ENCODE measurements at places on chromosomes 6 and 20.
A peak's percentile ranks its signal among the peaks of the same experiment; 100 is the strongest.

DNA sequence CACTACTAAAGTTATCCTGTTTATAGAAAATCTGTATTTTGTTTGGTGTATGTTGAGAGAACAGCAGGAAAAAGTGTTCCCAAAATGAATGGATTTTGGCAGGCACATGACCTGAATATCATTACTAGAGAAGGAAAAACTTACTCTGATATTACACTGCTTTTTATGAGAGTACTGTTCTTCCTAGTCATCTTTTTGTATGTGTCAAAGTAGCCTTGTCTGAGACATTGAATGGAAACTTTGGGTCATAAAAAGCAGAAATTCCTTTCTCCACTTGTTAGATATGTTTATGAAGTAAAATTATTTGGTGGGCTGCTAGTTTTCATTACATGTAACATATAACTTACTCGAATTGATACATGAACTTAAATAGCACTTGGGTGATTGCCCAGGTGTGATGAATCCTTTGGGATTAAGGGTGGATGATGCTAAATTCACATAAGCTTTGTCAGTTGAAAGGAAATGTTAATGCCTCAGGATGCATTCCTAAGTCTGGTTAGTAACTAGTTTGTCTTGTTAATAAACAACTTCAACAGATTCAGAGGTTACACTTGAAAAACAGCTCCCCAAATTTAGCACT lies 206.7 kb downstream of the CENPW start:
- no peak for DNase-seq

- DNase-seq: no peak
Measured at GRCh38 chr20:39700528-39700927, 738.4 kb downstream of the DHX35 start.

- no peak for DNase-seq
Measured at GRCh38 chr6:124869416-124869815, 92.8 kb upstream of the RNF217 start.

DNA sequence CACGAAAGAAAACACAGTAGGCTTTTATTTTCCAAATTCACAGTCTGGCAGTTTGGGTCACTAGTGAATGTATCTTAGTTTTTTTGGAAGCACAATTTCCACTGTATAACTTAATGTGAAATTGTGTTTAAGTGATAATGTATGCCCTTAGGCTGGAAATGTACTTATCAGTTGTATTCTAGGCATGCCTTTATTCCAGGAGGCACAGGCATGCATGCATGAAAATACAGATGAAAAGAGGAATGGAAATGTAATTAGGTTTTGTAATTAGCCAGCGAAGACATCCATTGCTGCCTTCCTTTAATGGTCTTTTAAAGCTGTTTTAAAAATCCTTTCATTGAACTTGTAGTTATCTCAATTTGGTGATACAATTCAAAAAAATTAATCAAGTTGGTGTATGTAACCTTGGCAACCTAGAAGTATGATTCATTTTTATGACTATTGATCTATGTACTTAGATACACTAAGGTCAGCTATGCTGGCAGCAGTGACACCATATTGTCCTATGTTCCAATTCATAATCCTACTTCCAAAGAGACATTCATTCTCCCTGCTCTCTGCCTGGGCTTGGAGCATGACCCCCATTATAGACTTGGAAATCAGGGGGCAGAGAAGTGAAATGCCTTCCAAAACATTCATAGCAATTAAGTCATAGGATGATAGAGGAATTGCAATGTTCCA lies 73.1 kb downstream of the SNAP25 start:
- no peak for DNase-seq

DNA sequence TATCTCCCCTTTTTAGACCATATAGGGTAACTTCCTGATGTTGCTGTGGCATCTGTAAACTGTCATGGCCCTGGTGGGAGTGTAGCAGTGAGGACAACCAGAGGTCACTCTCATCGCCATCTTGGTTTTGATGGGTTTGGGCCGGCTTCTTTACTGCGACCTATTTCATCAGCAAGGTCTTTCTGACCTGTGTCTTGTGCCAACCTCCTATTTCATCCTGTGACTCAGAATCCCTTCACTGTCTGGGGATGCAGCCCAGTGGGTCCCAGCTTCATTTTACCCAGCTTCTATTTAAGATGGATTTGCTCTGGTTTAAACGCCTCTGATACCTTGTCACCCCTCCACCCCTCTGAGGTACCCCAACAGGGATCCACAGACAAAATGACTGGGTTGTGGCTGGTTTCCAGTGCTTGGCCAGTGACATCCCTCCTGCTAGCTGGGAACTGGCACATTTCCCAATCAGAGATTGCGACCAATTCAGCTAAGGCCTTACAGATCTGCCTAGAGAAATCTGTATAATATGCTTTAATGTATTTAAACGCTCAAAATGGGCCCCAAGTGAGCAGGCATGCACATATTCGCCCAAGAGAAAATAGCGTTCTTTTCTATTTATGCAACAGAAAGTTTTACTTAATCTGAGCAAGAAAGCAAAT lies 315.6 kb upstream of the QKI start:
- no peak for DNase-seq

DNA sequence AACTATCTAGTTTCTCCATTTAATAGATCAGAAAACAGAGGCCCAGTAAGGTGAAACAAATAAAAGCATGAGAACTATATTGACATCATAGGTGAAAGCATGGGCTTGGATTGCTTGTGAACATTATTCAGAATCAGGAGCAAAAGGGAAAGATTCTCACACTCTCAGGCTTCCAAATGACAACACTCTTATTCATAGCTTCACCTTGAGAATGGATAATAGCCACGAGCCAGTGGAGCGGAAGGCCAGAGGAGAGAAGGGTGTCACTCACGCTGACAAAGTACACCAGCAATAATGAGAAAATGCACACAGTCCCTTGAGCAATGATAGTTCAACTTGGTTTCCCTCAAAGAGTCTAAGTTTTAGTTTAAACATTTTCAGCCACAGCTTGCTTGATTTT lies 339.0 kb downstream of the TPBG start:
- no peak for DNase-seq

DNA sequence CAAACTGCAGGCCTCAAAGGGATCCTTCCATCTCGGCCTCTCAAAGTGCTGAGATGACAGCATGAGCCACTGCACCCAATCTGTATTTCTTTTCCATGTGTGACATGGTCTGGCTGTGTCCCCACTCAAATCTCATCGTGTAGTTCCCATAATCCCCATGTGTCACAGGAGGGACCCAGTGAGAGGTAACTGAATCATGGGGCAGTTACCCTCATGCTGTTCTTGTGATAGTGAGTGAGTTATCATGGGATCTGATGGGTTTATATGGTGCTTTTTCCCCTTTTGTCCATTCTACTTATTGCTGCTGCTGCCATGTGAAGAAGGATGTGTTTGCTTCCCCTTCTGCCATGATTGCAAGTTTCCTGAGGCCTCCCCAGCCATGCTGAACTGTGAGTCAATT lies 10.3 kb upstream of the BRPF3 start:
- no peak for DNase-seq

DNA sequence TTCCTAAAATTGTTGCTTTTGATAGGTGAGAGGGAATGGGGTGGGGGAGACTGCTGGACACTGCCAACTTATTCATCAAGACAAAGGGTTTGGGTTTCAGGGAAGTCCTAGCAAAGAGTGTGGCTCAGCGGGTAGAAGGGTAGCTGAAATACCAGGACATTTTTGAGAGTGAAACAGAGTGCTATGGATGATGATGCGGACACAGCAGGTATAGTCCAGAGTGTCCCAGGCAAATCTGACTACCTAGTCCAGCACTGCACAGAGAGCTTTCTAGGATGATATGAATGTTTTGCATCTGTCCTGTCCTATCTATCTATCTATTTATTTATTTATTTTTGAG lies 154.3 kb downstream of the BCAS1 start:
- no peak for DNase-seq

GRCh38 chr6:160881148-160881808 lies 110.3 kb upstream of the MAP3K4 start:
- DNase-seq: no peak

DNA sequence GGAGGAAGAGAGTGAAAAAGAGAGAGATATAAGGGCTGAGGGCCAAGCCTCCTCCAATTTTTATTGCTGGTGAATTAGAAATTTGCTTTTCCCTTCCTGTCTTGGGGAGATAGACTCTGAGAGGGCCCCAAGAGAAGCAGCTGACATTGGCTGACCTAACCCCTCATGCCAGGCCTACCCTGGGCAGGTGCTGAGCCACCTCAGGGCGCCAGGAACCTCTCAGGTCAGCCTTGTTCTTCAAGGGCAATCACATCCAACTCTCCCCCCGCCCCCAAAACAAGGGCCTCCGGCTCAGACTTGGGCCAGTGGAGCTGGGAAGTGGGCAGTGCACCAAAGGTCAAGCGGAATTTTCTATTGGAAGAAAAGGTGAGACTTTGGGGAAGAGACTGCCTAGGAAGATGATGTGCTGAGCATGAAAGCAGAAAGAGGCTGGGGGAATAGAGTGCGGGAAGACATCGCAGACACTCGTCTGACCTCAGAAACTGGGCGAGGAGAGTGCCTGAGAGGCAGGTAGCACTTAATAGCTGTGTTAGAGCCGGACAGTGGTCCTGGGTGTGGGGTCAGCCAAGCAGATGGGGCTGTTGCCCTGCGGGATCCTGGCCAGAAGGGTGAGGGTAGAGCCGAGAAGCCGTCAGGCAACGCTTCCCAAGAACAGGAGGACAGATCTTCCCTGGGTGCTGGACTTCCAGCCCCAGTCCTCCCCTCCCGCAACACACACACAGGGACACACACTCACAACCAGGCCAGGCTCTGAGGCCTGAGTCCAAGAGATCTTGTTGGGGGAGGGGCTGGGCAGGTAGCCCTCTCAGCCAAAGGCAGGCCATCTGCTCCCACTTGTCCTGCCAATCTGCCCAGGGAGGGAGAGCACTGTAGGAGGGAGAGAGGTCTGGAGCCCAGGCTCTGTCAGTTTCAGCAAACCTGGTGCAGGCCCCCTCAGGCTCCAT lies 3.7 kb upstream of the FASTKD5 start:
- DNase-seq: no peak

DNA sequence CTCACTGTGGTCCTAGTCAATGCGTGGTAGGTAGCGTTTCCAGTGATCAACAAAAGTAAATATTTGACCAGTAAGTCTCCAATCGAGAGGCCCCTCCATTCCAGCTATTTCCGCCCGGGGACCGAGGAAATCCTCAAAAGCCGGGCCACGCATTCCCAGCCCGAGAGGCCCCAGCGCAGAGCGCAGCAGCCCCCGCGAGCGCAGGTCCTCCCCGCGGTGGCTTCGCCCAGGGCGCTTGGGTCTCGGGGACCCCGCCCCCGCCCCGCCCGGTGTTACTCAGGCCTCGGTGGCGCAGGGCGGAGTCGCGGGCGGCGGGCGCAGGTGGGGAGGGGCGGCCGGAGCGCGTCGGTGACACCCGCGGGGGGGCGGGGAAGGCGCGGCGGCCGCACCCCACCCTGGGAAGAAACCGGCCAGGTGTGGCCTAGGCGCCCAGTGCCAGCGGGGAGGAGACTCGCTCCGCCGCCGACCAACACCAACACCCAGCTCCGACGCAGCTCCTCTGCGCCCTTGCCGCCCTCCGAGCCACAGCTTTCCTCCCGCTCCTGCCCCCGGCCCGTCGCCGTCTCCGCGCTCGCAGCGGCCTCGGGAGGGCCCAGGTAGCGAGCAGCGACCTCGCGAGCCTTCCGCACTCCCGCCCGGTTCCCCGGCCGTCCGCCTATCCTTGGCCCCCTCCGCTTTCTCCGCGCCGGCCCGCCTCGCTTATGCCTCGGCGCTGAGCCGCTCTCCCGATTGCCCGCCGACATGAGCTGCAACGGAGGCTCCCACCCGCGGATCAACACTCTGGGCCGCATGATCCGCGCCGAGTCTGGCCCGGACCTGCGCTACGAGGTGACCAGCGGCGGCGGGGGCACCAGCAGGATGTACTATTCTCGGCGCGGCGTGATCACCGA lies at the start of gene DSP:
DSP (plus strand) TSS at position 497 of the 890 bp plus-strand sequence; CDS start at position 742, 245 bp downstream.
- DNase-seq: peak; percentile 88

GRCh38 chr20:19692685-19693119 lies 65.4 kb upstream of the RIN2 start:
- DNase-seq: peak; percentile 73

GRCh38 chr6:90078513-90079289 lies 184.4 kb downstream of the GJA10 start:
- no peak for DNase-seq

Data from colonic mucosa (tissue), 4 donors.